ENCODE measurements at places on chromosomes 6 and 20.

DNA sequence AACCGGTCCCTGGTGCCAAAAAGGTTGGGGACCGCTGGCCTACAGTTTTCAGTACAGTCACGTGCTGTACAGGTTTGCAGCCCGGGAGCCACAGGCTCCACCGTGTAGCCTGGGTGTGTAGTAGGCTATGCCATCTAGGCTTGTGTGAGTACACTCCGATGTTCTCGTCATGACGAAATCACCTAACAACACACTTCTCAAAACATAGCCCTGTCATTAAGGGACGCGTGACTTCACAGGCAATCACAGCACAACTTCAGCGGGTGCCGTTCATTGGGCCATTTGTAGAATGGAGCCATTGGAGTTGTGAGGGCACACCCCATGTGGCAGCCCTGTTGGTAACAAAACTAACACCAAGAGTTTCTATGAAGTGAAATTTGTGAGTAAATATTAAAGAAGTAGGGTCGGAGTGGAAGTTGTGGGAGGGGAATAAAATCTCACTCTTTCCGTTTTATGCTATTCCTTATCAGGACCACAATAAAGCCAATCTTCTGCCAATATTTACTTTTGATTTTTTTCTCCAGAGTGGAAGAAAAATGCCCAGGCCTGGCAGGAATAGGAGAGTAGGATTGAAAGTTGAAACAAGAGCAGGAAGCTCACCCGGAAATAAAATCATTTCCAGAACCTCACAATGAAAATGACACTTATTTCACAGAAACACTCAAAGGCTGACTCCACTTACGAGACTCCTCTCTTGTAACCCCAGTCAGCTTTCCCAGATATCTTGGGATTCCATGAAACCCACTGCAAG is 63.7 kb upstream of the PTPN1 start:
- no peak for DNase-seq

DNA sequence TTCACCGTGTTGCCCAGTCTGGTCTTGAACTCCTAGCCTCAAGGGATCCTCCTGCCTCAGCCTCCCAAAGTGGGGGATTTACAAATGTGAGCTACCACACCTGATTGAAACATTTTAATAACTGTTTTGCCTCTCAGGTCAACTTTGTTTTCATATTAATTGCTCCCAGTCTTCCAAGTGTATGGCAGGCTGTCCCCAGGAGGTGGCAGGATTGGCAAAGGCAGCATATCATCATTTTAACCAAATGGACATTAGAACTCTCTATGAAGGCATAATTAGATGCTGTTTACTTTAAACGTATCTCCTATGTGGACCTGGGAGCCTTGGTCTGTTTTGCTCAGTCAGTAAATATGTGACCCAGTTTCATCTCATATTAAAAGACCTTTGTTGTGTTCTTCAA is 59.2 kb upstream of the CSE1L start:
- DNase-seq = no peak

GRCh38 chr6:123777563-123777962 is 26.1 kb upstream of the NKAIN2 start:
- DNase-seq = no peak

- DNase-seq = no peak
Measured at GRCh38 chr6:45212976-45213375, 115.2 kb upstream of the RUNX2 start.

- DNase-seq = no peak
Measured at GRCh38 chr20:61640871-61641245, 388.8 kb downstream of the CDH4 start.

- DNase-seq = no peak
Measured at GRCh38 chr20:42161228-42161829, 543.2 kb upstream of the CHD6 start.

DNA sequence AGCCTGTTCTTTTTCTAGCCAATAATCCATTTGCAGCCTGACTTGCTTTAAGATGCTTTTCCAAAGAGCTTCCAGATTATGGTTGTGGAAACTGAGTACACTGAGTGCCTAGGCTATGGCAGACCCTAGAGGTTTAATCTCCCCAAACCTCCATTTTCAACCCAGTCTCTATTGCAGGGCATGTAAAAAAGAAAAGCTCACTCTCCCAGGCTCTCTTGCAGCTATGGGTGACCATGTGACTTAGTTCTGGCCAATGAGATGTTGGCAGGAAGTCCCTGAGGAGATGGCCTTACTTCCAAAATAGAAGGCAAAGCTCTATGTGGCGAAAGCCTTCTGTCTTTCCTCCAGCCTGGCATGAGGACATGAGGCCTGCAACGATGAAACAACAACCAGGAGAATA is 3.8 kb downstream of the PDRG1 start:
- no peak for DNase-seq

DNA sequence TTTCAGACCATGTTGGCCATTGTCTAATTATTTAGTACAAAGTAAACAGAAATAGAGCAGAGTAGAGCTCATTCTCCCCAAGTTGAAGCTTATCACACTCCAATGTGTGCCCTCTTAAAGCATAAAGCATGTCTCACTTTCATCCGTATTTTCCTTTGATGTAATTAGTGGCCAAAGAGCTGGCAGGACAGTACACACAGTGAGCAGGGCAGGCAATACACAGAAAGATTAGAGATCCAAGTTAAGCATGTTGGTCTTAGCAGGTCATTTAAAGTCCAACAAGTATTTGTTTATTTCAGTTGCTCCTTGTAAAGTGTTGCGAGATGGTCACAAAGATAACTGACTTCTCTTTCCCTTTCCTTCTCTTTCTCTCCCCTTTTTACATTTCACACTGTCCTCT is 47.2 kb downstream of the RFX6 start:
- DNase-seq = no peak

- no peak for DNase-seq
Measured at GRCh38 chr20:50245498-50246366, 55.1 kb downstream of the CEBPB start.

All from stimulated activated CD8-positive, alpha-beta memory T cell treated with anti-CD3 and anti-CD28 coated beads, Interleukin-4, amount 100 ng/mL, for 24 hours (primary cell).